Progenitor cell of endocrine pancreas (in vitro differentiated cells): ENCODE measurements at places on chromosomes 11 and 22.

- peaks cover 12% of the 10 kb centered on the region for H3K4me1 ChIP-seq
- DNase-seq = no peak
- no peak overlapping the region for H3K27ac ChIP-seq
- H3K36me3 ChIP-seq = peaks cover 3% of the 10 kb centered on the region
Measured at GRCh38 chr11:69385144-69385820, 91.3 kb downstream of the MYEOV start.

GRCh38 chr11:63212742-63213141 lies 30.7 kb downstream of the SLC22A25 start:
- no peak for DNase-seq
- H3K4me3 ChIP-seq = no peak overlapping the region

GRCh38 chr11:66691311-66691980 lies 13.8 kb upstream of the RBM4B start:
- no peak overlapping the region for H3K27ac ChIP-seq
- no peak overlapping the region for H3K4me3 ChIP-seq
- DNase-seq = no peak
- H3K4me1 ChIP-seq = no peaks in the 10 kb centered on the region
- H3K27me3 ChIP-seq = no peaks in the 10 kb centered on the region
- peaks cover 12% of the 10 kb centered on the region for H3K36me3 ChIP-seq

GRCh38 chr11:8354622-8355415 lies 91.1 kb upstream of the LMO1 start:
- no peaks in the 10 kb centered on the region for H3K36me3 ChIP-seq
- H3K4me3 ChIP-seq = no peak overlapping the region
- no peaks in the 10 kb centered on the region for H3K27me3 ChIP-seq
- H3K4me1 ChIP-seq = peaks cover 7% of the 10 kb centered on the region
- H3K27ac ChIP-seq = peak overlapping the region; percentile 29

- no peaks in the 10 kb centered on the region for H3K4me1 ChIP-seq
- H3K27ac ChIP-seq = no peak overlapping the region
- peaks cover 3% of the 10 kb centered on the region for H3K27me3 ChIP-seq
- H3K4me3 ChIP-seq = no peak overlapping the region
Measured at GRCh38 chr11:6746086-6746618, 25.6 kb downstream of the OR2AG2 start.

GRCh38 chr11:120747850-120748814 lies 236.6 kb downstream of the GRIK4 start:
- H3K27ac ChIP-seq = no peak overlapping the region
- H3K4me3 ChIP-seq = no peak overlapping the region
- DNase-seq = no peak

DNA sequence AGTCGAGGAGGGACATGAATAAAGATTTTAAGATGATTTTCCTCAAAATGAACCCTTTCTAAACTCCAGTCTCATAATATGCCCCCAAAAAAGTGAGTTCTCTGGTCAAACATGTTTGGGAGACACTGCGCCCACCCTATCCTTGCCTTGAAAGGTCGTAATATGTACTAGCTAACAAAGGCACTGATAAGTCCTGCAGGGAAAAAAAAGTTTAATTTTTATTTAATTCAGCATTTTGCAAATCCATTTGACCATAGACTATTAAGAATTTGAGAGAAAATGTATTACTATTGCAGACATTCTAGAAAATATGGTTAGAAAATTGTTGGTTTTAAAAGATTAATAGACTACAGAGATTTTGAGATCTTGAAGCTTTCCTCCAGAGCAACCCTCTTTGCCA lies 120.6 kb upstream of the ASPHD2 start:
- H3K27me3 ChIP-seq = no peaks in the 10 kb centered on the region
- H3K27ac ChIP-seq = no peak overlapping the region
- no peak overlapping the region for H3K4me3 ChIP-seq
- H3K36me3 ChIP-seq = no peaks in the 10 kb centered on the region
- no peaks in the 10 kb centered on the region for H3K4me1 ChIP-seq

- H3K4me1 ChIP-seq = peaks cover 13% of the 10 kb centered on the region
- peak overlapping the region; percentile 90 for H3K4me3 ChIP-seq
- peak overlapping the region; percentile 98 for H3K27ac ChIP-seq
Measured at GRCh38 chr11:45805305-45806071, 539 bp downstream of the SLC35C1 start.

- H3K36me3 ChIP-seq = no peaks in the 10 kb centered on the region
- no peaks in the 10 kb centered on the region for H3K27me3 ChIP-seq
- H3K27ac ChIP-seq = peak overlapping the region; percentile 96
- peaks cover 13% of the 10 kb centered on the region for H3K4me1 ChIP-seq
- H3K4me3 ChIP-seq = peak overlapping the region; percentile 78
Measured at GRCh38 chr11:124798991-124799347, 1.2 kb downstream of the MSANTD2 start.

DNA sequence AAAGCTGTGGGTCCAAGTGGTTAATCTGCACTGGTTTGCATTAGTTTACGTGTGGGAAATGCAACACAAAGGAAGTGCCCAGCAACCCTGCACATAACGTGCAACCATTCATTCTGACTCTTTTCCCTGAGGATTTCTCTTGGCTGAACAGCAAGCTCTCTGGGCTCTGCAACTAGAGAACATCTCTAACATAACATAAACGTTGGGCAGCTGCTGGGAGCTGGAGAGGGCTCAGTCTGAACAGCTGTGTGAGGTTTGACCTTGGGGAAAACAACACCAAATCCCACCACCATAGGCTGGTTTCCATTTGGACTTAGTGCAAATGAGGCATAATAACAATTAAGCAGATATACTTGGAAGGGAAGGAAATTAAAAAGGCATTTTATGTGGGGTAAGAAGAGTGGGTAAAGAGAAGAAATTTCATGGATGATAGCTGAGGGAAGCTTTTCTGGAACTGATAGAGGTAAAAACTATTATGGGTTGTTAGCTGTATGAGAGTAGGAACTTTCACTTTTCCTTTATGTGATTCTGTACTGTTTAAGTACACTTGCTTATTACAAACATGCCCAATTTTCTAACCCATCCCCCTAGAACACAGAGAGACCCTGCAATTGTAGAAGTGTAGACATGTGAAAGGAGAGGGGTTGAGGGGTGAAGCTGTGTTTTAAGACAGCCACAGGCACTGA lies 76.2 kb downstream of the SNX19 start:
- peaks cover 2% of the 10 kb centered on the region for H3K4me1 ChIP-seq
- no peak overlapping the region for H3K27ac ChIP-seq
- peaks cover 19% of the 10 kb centered on the region for H3K27me3 ChIP-seq
- no peaks in the 10 kb centered on the region for H3K36me3 ChIP-seq

- H3K27me3 ChIP-seq = peaks cover 55% of the 10 kb centered on the region
- no peak overlapping the region for H3K27ac ChIP-seq
- no peak overlapping the region for H3K4me3 ChIP-seq
Measured at GRCh38 chr22:46542011-46542985, 4.9 kb upstream of the CELSR1 start.

GRCh38 chr11:95325777-95326258 lies 94.8 kb upstream of the SESN3 start:
- H3K4me3 ChIP-seq = no peak overlapping the region
- DNase-seq = no peak
- H3K4me1 ChIP-seq = peaks cover 9% of the 10 kb centered on the region
- peaks cover 3% of the 10 kb centered on the region for H3K36me3 ChIP-seq

DNA sequence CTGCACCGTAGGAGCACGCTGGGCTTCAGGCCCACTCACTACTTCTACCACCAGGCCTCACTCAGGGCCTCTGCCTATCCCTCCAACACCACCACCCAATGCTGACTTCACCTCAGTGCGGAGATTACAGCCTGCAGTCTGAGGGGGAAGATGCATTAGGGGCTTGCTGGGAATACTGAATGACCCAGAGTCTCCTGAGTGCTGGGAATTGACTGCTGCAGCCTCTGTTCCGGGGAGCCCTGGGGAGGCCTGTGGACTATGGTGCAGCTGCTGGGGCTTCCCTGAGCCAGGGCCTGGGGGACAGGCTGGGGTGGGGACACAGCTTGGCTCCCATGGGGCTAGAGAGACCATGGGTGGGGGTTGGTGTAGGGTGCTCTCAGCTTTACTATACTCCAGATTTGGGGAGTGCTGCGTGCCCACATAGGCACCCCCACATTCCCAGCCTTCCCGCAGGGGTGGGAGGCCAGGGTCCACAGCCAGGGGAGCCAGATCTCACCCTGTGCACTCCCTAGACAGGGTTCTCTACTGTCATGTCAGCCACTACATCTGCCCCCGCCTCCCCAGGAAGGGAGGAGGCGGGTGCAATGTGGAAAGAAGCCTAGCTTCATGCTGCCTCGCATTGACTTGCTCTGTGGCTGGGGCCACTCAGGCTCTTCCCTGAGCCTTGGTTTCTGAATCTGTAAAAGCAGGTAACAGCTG lies 44.4 kb downstream of the GDPD5 start:
- no peaks in the 10 kb centered on the region for H3K27me3 ChIP-seq
- no peak overlapping the region for H3K27ac ChIP-seq
- DNase-seq = no peak
- H3K4me1 ChIP-seq = peaks cover 1% of the 10 kb centered on the region

DNA sequence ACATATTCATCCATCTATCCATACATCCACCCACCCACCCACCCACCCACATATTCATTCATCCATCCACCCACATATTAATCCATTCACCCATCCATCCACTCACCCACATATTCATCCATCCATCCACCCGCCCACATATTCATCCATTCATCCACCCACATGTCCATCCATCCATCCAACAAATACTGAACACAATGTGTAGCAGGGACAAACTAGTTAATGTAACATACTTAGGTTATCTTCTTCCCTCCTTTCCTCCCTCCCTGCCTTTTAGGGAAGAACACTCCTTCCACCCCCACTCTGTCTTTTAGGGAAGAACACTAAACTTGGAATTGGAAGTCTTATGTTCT lies 39.4 kb downstream of the MCM5 start:
- H3K4me1 ChIP-seq = no peaks in the 10 kb centered on the region
- H3K27ac ChIP-seq = no peak overlapping the region
- peaks cover 5% of the 10 kb centered on the region for H3K36me3 ChIP-seq
- no peak overlapping the region for H3K4me3 ChIP-seq
- DNase-seq = no peak

GRCh38 chr11:95531116-95531515 lies 258.5 kb downstream of the FAM76B start:
- H3K27me3 ChIP-seq = no peaks in the 10 kb centered on the region
- H3K4me3 ChIP-seq = no peak overlapping the region
- H3K27ac ChIP-seq = no peak overlapping the region
- H3K4me1 ChIP-seq = no peaks in the 10 kb centered on the region

DNA sequence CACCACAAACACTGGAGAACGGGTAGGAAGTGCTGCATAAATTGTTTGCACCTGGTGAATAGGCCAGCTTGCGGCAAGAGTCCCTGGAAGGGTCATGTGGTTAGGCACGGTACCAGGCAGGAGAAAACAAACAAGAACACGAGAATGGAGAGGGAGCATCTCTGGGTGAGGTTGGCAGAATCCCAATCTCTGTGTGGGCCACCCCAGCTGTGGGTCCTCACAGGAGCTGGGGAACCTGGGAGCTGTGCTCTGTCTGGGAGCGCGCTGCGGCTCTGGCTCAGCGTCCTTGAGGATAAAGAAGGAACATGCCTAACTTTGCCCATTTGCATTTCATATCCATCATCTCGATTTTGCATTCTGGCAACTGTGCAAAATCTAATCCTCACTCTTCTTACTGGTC lies 46.1 kb upstream of the JAM3 start:
- no peak overlapping the region for H3K4me3 ChIP-seq
- peaks cover 31% of the 10 kb centered on the region for H3K27me3 ChIP-seq
- no peak overlapping the region for H3K27ac ChIP-seq
- H3K4me1 ChIP-seq = peaks cover 10% of the 10 kb centered on the region
- H3K36me3 ChIP-seq = no peaks in the 10 kb centered on the region
- DNase-seq = no peak

GRCh38 chr11:123429336-123429735 lies 733 bp upstream of the GRAMD1B start:
- H3K4me3 ChIP-seq = peak overlapping the region; percentile 79
- no peak for DNase-seq
- peaks cover 20% of the 10 kb centered on the region for H3K4me1 ChIP-seq
- H3K36me3 ChIP-seq = peaks cover 1% of the 10 kb centered on the region
- peak overlapping the region; percentile 29 for H3K27ac ChIP-seq

DNA sequence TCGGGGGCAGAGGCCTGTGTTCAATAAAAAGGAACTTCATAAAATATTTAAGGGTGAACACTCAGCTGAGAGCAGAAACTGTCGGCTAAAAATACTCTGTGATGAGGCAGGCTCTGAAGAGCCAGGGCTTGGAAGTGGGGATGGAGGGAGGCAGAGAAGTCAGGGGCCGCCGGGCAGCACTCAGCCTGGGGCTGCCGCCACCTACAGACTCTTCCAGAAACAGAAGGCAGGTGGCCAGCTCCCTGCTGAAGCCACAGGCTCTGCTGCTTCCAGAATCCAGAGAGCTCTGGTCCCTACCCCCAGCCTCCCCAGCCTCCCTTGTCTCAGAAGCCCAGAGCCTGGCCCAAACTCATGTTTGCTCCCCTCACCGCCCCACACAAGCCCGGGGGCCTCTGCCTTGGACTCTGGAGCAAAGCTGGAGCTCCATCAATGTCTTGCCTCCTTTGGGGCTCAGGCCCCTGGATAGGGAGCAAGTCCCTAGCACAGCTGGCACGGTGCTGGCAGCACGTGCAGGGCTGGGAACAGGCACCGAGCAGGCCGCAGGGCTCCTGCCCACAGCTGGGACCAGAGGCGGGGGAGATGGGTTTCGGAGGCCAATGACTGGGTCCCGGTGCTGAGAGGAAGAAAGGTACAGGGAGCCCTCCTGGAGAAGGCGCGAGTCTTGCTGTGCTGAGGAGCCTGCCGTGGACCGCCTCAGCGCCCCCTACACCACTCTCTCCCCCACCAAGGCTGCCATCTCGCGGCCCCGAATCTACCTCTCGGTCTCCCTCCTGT lies 8.2 kb downstream of the LRFN4 start:
- H3K27ac ChIP-seq = no peak overlapping the region
- no peaks in the 10 kb centered on the region for H3K4me1 ChIP-seq
- H3K4me3 ChIP-seq = no peak overlapping the region
- DNase-seq = no peak
- H3K36me3 ChIP-seq = no peaks in the 10 kb centered on the region

DNA sequence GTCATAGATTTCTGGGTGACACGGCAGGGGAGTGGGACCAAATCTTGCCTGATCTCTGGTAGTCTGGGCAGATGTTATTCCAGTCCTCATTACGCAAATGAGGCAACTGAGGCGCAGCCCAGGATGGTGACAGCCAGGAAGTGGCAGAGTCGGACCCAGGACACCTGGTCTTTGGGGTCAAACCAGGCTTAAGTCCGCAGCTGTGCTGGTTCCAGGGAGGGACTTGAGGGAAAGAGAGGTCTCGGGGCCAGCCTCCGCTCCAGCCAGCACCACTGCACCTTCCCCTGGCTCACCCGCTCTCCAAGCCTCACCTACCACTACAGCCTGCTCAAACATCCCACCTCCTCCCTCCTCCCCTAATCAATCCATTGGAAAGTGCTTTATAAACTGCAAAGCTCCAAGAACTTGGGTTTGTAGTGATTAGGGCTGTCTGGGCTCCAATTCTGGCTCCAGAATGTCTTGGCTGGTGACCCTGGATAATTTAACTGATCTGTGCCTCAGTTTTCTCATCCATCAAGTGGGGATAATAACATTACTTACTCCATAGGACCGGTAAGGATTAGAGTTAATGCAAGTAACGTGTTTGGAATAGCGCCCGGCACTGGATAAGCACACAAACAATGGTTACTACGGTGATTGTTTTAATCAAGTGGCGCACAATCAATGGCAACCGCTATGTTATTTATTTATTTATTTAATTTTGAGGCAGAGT lies 526 bp upstream of the PNPLA5 start:
- H3K27me3 ChIP-seq = peaks cover 55% of the 10 kb centered on the region
- H3K4me3 ChIP-seq = no peak overlapping the region
- peaks cover 1% of the 10 kb centered on the region for H3K4me1 ChIP-seq
- H3K27ac ChIP-seq = no peak overlapping the region

- H3K27ac ChIP-seq = no peak overlapping the region
- H3K4me3 ChIP-seq = no peak overlapping the region
- no peaks in the 10 kb centered on the region for H3K4me1 ChIP-seq
- no peak for DNase-seq
- H3K27me3 ChIP-seq = peaks cover 14% of the 10 kb centered on the region
Measured at GRCh38 chr22:36682811-36683210, 20.7 kb downstream of the CACNG2 start.

GRCh38 chr11:123187248-123187647 lies 7.8 kb downstream of the CLMP start:
- no peak overlapping the region for H3K4me3 ChIP-seq
- peaks cover 16% of the 10 kb centered on the region for H3K4me1 ChIP-seq
- H3K36me3 ChIP-seq = no peaks in the 10 kb centered on the region
